ENCODE measurements at places on chromosomes 11 and 22. TPM values are rescaled to one million over a fixed set of nuclear protein-coding genes. Genes with fewer than 3 reads are reported as not detected.

- DNase-seq: no peak
Measured at GRCh38 chr22:37024339-37025157, 5.0 kb downstream of the MPST start.

DNA sequence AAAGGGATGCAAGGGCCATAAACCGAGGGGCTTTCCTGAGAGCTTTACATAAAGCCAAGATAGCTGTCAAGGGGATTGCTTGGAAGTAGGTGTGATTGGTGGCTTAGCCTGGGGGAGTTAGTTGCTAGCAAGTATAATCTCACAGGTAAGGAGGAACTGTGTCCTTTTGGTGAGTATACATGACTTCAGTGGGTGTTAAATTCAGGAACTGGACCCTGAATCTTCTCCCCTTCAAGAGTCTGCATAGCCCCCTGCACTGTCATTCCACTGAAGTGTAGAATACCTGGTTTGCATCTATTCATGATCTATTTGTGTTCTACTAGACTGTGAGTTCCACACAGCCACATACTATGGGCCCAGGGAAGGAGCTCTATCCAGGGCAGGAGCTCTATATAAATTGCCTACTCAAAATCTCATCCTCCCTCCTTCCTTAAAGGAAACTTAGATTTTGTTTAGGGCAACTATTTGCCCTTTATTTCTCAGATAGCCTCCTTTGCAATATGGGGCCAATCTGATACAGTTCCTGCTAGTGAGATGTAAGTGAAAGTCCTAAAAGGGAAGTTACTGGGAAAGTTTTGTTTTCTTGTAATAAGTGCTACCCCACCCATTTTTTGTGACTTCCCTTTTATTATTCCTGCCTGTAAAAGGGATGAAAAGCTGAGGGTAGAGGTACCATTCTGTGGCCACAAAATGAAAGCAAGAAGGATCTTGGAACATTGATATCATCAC is 120.5 kb downstream of the PGR start:
- no peak for DNase-seq

GRCh38 chr11:57641011-57641807 is 8.5 kb downstream of the YPEL4 start:
- no peak for DNase-seq

- DNase-seq: no peak
Measured at GRCh38 chr11:22938691-22939090, 78.4 kb upstream of the CCDC179 start.

- no peak for DNase-seq
Measured at GRCh38 chr11:117417856-117418255, 90.2 kb downstream of the CEP164 start.

GRCh38 chr22:25169278-25170031 is 30.2 kb upstream of the CRYBB3 start:
- no peak for DNase-seq

DNA sequence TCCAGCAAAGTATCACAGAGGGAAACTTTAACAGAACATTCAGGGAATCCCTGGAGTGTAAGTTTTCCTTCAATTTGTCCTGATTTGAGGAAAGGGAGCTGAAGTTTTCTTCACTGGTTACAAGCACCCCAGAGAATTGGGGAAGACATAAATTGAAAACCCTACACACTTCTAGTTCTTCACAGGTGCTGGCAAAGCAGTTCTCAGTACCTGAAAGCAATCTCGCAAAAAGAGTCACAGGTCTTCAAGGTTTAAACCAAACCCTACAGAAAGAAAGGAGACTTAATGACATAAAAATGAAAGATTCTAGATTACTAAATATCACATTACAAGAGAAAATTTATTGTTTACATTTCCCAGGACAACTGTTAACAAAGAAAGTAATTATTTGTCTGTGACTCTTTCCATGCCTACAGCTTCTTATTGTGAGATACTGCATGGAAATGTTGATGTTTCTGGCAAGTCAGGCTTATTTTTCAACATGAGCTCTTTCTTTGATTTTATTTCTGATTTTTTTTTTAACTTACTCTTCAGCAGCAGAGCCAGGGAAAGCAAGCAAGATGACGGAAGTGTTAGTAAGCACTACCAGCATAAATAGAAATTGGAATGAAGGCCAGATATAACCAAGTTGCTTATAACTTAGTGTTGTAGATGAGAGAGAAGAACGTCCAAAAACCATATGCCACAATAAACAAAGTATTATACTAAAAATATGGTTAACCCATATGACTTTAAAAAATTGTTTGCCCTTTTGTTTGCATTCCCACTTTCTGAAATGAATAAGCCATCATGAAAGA is 44.1 kb downstream of the FANCF start:
- no peak for DNase-seq

DNA sequence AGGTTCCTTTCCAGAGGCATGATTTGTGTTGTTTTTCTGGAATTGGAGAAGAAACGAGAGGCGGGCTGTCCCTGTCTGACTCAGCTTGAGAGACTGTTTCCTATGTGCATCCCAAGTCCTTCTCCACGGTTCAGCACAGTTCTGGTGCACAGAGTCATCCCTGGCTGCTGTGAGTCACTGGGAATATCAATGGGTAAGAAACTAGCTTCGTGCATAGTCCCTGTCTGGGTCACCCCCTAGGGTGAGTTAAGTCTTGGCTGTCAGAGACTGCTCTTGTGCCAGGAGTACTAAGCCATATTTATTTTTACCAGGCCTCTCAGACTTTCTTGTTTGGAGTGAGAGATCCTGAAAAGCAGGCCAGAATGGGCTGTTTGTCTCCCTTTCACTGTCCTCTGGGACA is 2.4 kb upstream of the LRP4 start:
- DNase-seq: peak; percentile 27

DNA sequence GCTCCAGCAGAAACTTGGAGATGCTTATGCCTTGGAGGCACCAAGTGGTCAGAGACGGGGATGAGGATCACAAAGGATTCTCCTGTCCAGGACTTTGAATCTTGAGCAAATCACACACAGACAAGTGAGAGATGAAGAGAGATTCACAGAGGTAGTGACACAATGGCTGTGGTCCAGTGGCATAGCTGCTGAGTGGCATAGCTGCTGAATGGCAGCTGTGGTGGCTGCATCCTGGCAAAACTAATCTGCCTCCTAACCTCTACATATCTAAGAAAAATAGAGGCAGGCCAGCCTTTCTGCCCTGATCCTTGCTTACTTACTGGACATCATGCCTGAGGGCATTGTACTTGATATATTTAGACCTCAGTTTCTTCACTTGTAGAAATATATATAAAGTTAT is 102.6 kb downstream of the CD44 start:
- no peak for DNase-seq

DNA sequence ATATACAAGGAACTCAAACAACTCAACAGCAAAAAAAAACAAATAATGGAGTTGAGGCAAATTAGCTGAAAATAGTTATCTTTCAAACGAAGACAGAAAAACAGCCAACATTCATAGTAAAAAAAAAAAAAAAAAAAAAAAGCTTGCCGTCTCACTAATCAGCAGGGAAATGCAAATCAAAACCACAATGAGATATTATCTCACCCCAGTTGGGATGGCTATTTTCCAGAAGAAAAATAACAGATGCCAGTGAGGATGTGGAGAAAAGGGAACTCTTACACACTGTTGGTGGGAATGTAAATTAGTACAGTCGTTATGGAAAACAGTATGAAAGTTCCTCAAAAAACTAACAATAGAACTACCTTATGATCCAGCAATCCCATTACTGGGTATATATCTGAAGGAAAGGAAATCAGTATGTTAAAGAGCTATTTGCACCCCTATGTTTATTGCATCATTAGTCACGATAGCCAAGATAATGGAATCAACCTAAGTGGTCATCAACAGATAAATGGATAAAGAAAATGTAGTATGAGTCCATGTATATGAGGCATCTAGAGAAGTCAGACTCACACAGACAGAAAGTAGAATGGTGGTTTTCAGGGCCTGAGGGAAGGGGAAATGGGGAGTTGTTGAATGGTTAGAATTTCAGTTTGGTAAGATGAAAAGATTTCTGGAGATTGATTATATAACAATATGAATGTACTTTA is 56.0 kb downstream of the USP35 start:
- no peak for DNase-seq

- no peak for DNase-seq
Measured at GRCh38 chr11:18540207-18541009, 13.7 kb upstream of the TSG101 start.

- peak; percentile 25 for DNase-seq
Measured at GRCh38 chr11:71153005-71153390, 99.4 kb downstream of the SHANK2 start.

GRCh38 chr11:125165111-125165842 is 726 bp downstream of the PKNOX2 start:
- DNase-seq: no peak

DNA sequence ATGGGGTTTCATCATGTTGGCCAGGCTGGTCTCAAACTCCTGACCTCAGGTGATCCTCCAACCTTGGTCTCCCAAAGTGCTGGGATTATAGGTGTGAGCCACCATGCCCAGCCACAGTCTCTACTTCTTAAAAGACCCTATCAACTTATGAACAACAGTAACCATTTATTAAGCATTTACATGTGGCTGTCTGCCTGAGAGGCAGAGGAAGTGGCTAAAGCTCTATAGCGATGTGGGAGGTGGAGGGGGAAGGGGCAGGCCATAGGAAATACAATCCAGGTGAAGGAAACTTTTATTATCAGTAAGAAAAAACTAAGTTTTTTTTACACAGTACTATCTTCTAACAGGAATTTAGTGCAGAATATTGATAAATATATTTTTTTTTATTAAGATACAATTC is 87.8 kb upstream of the PHOX2A start:
- no peak for DNase-seq

DNA sequence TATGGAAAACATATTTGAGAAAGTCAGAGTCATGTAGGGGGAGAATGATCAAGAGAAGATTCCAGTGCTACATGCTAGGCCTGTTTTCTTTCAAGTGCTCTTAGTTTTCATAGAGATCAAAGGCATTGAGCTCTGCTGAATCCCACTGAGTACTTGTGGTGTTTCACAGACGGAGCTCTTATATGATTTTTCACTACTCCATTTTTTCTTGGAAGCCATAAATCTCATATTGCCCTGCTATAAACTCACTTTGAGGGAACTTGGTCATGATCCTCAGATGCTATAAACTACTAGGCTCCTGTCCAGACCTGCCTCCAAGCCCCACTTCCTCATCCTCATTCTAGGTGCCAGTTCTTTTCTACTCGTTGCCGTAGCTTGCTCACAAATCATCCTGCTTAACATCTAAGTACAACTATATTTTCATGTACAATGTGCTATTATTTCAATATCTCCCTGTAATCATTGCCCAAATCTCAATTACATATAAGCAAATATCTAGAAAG is 180.8 kb upstream of the CCDC179 start:
- DNase-seq: no peak

GRCh38 chr11:8260202-8260966 is 3.3 kb downstream of the LMO1 start:
- DNase-seq: no peak

DNA sequence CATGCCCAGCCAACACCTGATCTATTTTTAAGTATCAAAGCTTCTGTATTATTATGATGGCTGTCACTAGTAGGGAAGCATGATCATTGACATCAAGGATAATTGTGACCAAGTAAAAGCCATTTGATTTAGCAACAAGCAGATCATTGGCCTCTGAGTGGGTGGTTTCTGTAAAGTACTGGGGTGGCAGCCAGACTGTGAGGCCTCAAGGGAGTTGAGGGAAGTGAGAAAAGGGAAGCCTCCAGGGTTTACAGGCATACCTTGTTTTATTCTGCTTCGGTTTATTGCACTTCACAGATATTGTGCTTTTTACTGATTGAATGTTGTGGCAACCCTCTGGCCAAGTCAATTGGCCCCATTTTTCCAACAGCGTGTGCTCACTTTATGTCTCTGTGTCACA is 60.1 kb downstream of the PRR5L start:
- no peak for DNase-seq

DNA sequence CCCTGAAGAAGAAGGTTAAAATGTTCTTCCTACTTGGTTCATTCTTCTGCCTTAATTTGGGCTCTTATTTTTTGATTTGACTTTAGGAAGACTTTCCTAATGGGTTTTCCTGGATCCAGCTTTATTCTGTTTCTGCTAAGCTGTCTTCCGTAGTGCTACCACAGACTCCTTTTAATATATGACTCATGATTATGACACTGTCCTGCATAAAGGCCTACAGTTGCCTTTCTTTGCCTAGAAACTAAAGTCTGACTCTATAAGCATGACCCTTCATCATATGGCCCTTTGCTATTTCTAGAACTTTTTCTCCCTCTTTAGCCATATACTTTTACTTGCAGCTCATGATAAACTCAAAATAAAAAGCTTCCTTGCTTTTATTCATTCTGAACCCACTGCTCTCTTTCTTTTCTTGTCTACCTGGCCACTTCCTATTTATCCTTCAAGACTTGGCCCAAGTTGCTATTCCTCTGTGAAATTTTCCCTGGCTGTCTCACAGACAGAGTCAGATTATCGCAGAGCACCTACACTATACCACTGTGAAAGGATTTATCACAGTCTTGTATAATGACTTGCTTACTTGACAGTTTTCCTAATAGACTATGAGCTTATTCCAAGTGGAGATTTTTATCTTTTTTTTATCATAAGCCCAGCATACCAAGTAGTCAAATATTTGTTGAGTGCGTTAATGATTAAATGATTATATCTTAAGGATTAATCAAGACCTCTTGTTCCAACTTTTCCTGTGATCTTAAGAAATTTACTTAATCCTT is 24.7 kb downstream of the TBCEL start:
- DNase-seq: no peak

DNA sequence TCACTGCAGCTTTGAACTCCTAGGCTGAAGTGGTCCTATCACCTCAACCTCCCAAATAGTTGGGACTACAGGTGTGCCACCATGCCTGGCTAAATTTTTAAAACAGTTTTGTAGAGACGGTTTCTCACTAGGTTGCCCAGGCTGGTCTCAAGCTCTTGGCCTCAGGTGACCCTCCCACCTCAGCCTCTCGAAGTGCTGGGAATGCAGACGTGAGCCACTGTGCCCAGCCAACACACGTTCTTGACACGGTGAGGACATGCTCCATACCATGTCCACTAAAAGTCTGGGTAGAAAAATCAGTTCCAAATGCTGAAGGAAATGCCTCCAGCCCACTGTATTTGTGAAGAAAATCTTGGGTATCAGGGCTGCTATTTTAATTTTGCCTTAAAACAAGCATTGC is 46.9 kb downstream of the PDHX start:
- no peak for DNase-seq

- no peak for DNase-seq
Measured at GRCh38 chr11:45593992-45594391, 71.4 kb downstream of the CHST1 start.

HORMAD2 gene
- total RNA-seq: not detected

LMO1 gene
- total RNA-seq: not detected

CREBZF gene
- 52.7 TPM for total RNA-seq

KCNQ1 gene
- total RNA-seq: 5.4 TPM

CD6 gene
- total RNA-seq: 3.2 TPM

SLC22A8 gene
- total RNA-seq: not detected

ZNF70 gene
- total RNA-seq: 4.6 TPM

ST3GAL4 gene
- total RNA-seq: 39.2 TPM

GSTT2 gene
- total RNA-seq: not detected

CAPN1 gene
- 77.4 TPM for total RNA-seq

LAYN gene
- 13.2 TPM for total RNA-seq

PRG2 gene
- total RNA-seq: not detected

OR5A1 gene
- total RNA-seq: not detected

H19 gene
- total RNA-seq: 454 TPM

All from omental fat pad (tissue), 4 donors.